ENCODE measurements at places on chromosomes 13 and 19.
A peak's percentile ranks its signal among the peaks of the same experiment; 100 is the strongest.

DNA sequence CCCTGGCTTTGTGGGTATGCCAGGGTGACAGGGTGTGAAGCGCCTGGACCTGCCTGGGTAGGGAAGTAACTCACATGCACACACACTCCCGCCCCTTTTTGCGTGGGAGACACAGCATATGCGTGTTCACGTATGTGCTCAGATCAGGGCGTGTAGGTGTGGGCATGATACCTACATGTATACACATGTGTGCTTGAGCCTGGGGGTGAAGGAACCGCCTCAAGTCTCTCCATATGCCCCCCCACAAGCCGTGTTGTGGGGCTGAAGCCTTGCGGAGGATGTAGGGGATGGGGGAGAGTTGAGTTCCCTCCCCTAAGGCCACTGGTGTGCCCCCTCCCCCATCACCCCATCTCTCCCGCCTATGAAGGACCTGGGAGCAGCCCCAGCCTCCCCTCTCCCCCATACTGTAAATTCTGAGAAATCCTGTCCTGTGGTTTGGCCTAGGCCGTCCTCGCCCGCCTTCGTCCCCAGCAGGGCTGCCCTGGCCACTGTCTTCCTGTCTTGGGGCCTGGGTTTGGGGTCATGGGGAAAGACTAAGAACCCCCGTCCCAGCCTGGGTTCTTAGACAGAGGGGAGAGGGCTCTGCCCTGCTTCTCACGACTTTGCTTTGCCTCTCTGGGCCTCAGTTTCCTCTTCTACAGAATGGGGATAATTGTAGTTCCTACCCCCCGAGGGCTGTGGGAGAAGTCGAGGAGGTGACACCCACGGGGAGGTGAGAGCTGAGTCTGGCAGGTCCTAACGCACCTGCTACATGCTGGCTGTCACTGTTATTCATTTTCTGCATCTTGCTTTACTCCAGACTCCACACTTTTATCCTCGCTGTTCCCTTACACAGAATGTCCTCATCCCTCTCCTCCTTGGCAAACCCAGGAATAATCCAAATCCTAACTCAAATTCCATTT is 14.3 kb downstream of the ACTL9 start:
- DNase-seq: no peak

GRCh38 chr13:30802501-30802900 is 67.2 kb downstream of the ALOX5AP start:
- no peak for DNase-seq

GRCh38 chr19:10315335-10316214 is at the start of gene FDX2:
TSS of gene FDX2 (minus strand) at chr19:10316015. CDS start at chr19:10315996, 19 bp downstream.
- peak; percentile 89 for DNase-seq

- DNase-seq: no peak
Measured at GRCh38 chr13:99977912-99978798, 3.4 kb upstream of the ZIC2 start.

- DNase-seq: no peak
Measured at GRCh38 chr13:42417626-42418025, 145.7 kb downstream of the AKAP11 start.

DNA sequence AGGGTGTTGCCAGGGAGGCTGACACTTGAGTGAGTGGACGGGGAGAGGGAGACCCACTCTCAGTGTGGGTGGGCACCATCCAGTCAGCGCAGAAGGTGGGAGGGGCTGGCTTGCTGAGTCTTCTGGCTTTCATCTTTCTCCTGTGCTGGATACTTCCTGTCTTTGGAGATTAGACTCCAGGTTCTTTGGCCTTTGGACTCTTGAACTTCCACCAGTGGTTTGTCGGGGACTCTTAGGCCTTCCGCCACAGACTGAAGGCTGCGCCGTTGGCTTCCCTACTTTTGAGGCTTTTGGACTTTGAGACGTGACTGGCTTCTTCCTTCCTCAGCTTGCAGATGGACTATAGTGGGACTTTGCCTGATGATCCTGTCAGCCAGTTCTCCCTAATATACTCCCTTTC is 4.3 kb upstream of the LENG8 start:
- no peak for DNase-seq

GRCh38 chr19:296476-297225 is 5.4 kb upstream of the PLPP2 start:
- DNase-seq: no peak

DNA sequence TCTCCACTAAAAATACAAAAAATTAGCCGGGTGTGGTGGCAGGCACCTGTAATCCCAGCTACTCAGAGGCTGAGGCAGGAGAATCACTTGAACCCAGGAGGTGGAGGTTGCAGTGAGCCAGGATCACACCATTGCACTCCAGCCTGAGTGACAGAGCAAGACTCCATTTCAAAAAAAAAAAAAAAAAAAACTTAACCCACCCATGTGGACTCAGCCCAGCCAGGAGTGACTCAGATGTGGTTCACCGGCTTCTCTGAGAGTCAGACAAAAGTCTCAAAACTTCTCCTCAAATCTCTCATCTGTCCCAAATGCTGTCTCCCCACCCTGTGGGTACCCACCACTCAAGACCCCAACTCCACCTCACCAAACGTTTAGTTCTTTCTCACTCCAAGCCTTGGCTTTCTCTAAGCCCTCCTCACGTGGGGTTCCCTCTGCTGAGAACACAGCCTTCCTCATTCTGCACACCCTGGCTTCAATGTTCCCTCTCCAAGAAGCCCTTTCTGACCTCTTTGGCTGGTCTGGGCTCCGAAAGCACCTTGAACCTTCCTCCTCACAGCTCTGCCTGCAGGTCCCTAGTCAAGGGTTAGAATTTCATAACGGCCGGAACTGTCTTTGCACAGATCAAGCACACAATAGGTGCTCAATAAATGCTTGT is 11.1 kb upstream of the RAB3A start:
- no peak for DNase-seq

DNA sequence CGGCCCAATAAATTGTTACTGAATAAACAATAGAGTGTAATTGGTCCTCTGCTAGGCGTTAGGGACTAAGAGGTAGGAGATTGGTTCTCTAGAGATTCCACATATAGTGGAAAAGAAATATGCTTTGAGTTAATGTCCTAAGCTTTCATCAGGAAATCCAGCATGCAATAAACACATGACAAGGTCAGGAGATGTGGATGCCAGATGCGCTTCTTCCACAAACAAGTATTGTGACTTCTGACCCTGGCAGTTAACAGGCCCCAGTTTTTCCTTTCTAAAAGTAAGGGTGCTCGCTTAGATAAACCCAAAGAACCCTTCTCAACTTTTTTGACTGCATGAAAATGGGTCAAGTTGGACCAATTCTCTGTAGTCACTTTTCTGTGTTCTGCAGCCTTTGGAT is 146.5 kb upstream of the SOX21 start:
- DNase-seq: no peak

DNA sequence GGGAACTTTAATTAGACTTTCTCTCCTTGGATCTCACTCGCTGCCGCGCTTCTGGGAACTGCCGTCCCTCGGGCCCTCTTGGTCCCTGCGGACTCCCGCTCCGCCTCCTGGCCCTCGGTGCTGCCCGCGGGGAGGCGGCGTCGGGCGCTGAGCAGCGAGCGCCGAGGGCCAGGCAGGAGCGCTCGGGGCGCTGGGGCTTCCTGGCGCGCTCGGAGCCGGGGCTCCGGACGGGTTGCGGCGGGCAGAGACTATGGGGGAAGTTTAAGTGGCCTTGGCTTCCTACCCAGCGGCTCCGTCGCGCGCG is 704 bp downstream of the CHST8 start:
- no peak for DNase-seq

Data from activated gamma-delta T cell treated with Interleukin-2 at 50 U/mL for 16 hours (primary cell).